Stimulated activated CD4-positive, alpha-beta T cell treated with anti-CD3 and anti-CD28 coated beads, TNF-alpha, amount 100 ng/mL, for 4 hours (primary cell): ENCODE measurements at places on chromosomes 6 and 20.

DNA sequence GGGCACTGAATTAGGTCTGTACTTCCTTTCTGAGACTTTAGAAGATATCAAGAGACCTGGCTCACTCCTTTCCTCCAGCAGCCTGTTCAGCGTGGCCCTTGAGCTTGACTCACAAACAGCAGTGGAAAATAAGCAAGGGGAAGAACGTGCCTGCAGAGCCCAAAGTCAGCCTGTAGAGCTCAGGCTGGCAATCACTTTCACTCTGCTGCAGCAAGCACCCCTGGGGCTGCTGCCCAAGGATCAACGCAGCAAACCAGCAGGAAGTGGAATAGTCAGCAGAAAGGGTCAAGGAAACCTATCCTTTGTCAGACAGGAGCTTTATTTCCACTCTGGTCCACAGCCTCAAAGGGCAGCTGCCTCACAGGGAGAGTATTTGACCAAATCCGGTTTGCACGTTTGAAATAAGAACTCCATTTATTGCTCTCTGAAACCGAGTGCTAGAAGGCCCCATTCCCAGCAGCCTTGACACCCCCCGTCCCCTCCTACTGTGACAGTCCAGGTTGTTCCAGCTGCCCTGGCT is 77.4 kb downstream of the PRDM1 start:
- DNase-seq: no peak

GRCh38 chr6:141203902-141204575 is 928.7 kb upstream of the GJE1 start:
- DNase-seq: no peak

GRCh38 chr20:19347943-19348456 is 135.6 kb downstream of the SLC24A3 start:
- DNase-seq: no peak

GRCh38 chr20:48291896-48292295 is 506.6 kb upstream of the SULF2 start:
- DNase-seq: no peak

GRCh38 chr6:36823421-36824096 is 15.7 kb downstream of the CPNE5 start:
- no peak for DNase-seq

DNA sequence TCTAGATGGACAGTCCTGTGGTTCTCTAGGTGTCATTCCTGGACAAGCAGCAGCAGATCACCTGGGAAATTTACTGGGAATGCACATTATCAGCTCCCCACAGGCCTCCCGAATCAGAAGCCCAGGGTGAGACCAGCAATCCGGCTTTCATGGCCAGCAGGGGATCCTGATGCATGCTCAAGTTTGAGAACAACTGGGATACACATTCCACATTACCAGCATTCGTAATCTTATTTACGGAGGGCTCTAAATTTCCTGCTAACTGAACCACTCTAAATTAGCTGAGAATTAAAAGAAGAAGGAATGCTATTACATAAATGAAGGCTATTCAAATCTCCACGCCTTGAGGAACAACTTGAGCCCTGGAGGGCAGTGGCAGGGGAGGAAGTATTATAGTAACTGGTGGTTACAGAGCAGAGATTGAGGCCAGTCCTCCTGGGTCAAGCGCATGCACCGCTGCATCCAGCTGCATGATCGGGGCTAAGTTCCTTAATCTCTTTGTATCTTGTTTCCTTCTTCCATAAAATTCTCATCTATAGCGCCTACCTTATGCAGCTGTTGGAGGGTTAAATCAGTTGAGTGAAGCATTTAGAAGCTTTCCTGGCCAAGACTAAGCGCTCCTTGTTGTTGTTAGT is 403.7 kb downstream of the CDH26 start:
- no peak for DNase-seq

- no peak for DNase-seq
Observed at GRCh38 chr6:158053377-158054313, 72.0 kb downstream of the SYNJ2 start.

DNA sequence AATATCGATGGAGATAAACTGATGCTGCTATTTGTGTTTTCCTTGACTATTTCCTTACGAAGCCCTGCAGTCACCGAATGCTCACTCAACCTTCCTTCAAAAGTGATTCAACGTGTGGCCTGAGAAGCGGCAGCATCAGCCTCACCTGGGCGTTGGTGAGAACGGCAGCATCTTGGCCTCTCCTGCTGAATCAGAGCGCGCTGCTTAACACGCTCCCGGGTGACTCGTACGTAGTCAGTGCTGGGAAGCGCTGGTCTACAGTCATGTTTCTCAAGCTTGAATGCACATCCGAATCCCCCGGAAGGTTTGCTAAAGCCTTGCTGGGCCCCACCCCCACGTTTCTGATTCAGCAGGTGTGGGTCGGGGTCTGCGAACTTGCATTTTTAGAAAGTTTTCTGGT is 214.1 kb upstream of the RREB1 start:
- DNase-seq: no peak
